Stimulated activated CD4-positive, alpha-beta T cell treated with anti-CD3 and anti-CD28 coated beads, Interleukin-12 subunit alpha, Interleukin-12 subunit beta, amount 100 ng/mL, for 4 hours (primary cell): ENCODE measurements at places on chromosomes 5 and 9.

DNA sequence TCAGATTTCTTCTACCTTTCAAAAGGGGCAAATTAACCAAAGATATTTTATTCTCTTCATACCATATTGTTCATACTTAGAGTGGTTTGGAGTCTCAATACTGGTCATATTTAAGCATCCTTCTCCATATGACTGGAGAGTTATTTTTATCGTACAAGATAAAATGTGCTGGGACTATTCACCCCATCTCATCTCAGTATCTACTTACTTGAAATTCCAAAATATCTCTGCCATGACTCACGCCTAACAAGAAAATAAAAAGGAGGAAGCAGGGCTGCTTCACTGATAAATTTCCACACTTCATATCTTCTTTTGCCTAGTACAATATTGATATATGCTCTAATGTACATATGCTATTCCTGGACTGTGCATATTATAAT lies 277.9 kb upstream of the CDH9 start:
- DNase-seq = no peak

GRCh38 chr9:4495537-4495936 lies 5.3 kb downstream of the SLC1A1 start:
- no peak for DNase-seq

DNA sequence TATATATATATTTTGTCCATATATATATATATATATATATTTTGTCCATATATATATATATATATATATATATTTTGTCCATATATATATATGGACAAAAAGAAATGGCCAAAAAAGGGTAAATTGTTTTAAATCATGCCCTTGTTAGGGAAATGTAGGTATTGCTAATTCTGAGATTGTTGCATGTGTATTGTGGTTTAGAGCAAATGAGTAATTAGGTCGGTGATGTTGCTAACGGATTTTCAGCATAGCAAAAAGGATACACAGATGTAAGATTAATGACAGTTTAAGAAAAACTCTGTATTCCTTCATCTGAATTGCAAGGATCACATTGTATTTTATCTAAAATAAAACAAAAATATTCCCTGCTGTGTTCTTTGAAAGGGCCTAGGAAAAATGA lies 40.2 kb downstream of the OSTF1 start:
- no peak for DNase-seq

- no peak for DNase-seq
Measured at GRCh38 chr9:100112677-100113336, 13.8 kb downstream of the INVS start.

GRCh38 chr5:63928451-63928850 lies 33.8 kb downstream of the HTR1A start:
- DNase-seq = no peak

DNA sequence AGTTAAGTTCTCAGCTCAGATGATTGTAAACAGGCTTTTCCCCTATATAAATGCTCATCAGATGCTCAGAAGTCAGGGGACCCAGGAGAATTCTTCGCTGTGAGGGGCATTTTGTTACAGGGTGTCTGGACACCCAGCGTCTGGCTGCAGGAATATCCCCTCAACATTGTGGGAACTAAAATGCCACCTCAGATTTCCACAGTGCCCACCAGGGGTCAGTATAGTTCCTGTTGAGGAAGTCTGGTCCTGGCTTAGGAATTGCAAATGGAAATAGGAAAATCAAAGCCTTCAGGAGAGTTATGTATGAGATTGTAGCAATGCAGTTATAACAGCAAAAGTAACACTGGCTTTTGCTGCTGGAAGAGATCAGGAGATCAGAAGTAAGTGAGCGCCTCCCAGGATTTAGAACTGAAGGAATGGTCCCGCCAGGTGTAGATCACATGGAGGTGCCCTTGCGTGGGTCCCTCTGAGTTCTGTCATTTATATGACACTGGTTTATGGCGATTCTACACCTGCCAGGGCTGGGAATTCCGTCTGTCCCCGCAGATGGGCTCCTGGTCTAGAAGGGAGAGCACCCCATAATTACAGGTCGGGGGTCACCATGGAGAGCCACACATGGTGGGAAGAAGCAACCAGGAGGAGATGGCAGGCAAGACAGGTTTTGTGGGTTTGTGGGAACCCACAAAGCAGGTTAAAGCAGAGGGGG lies 47.1 kb upstream of the CTSL start:
- DNase-seq = peak; percentile 25

- no peak for DNase-seq
Measured at GRCh38 chr5:112560371-112560770, 141.3 kb upstream of the EPB41L4A start.

DNA sequence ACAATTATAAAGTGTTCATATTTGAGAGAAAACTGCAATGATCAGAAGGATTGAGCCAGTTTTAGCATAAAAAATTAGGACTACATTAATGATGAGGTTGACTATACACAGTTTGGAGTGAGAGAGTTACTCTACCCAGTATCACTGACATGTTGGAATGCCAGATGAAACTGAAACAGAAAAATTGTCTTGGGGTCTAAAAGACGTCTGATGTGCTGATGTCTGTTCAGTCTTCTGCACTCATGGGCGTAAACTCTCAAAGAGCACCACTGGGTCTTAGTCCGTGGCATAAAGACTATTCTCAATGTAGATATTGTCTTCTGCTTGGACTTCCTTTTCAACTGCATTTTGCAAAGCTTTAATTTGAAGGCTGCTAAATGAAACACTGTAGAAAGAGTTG lies 29.5 kb downstream of the HAVCR1 start:
- DNase-seq = no peak
